KBM-7 (cell line): ENCODE measurements at places on chromosomes 4 and X.
A peak's percentile ranks its signal among the peaks of the same experiment; 100 is the strongest.

GRCh38 chrX:135340831-135341230, 31.6 kb downstream of the ETDC start:
- DNase-seq, result no peak

DNA sequence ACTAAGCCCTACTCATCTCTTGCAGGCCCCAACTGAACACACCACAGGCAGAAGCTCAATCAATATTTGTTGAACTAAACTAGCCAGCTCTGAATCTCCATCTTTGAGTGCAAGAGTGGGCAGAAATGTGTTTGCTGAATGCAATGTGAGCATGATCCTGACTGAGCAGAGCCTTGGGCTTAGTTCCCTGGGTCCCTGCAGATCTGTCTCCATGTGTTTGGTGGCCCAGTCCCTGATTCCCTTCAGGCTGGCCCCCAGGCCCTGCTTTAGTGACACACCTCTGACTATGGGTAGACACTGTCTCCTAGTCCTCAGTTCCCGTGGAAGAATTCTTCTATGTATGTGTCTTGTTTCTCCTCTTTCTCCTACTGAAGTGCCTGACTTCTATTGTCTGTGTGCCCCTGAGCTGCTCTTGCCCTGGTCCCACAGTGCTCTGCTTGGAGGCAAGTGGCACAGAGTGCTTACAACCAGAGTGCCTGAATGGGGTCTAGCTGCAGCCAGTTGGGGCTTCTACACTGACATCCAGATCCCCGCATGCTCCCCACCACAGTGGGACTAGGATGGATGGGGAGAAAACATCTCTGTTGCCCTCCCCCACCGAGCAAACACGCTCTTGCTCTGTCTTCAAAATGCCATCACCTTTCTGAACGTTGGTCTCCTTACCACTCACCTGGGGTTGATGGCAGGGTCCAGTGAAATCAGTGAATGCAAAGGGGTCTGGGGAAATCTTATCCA, 9.3 kb downstream of the PJA1 start:
- DNase-seq, result no peak

GRCh38 chr4:139973616-139974015, 180.4 kb downstream of the MAML3 start:
- DNase-seq, result no peak

DNA sequence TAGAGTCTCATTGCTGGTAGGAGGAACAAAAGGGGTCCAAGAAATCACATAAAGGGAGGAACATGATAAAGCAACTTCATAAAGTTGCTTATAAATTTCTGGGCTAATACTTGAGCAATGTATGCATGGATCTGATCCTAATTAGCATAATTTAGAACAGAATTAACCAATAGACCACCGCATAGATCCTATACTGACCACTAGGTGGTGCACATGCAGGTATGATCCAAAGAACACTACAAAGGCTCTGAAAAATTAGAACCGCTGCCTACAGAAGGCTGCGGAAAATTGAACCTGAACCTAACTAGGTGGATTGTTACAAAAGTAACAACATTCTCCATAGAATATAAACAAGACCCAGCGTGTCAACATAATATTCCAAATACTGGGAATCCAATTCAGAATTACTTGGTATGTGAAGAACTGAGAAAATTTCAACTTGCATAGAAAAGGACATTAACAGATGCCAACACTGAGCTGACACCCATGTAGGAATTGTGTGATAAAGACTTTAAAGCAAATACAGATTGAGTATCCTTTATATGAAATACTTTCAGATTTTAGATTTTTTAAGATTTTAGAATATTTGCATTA, 23.3 kb downstream of the BRCC3 start:
- peak; percentile 65 for DNase-seq

GRCh38 chr4:88033309-88033708, 25.9 kb downstream of the PKD2 start:
- peak; percentile 65 for DNase-seq

DNA sequence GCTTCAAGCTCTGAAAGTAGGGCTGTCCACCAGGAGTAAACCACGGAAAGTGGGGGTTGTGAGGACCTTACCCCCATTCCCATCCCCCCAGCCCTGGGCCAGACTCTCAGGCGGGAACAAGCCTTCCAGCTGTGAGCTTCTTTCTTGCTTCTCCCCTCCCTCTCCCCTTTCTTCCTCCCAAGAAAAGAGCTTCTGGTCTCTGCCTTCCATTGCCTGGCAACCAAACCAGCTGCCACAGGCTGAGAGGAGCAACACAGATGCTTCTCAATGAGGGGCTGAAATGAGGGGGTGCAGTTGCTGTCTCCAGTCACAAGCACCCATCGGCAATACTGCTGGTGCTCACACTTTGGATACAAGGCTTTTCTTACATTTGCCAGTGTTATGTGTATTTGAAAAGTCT, 72.5 kb downstream of the SLC16A2 start:
- no peak for DNase-seq

DNA sequence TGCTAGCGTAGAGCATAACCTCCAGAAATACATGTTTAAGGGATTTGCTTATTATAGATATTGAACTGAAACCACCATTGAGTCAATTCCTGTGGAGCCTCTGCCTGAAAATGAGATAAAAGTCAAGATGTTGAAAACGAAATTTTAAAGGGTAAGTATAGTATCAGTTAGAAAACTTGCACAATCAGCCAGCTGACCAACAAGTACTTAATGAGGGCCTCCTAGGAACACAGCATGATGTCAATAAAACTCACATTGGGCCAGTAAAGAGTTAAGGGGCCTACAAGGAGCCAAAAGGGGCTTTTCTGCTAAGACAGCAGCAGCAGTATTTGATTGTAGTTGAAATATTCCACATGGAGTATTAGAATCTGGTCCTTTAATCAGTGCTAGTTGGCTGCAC, 314.1 kb upstream of the PPARGC1A start:
- DNase-seq, result no peak

DNA sequence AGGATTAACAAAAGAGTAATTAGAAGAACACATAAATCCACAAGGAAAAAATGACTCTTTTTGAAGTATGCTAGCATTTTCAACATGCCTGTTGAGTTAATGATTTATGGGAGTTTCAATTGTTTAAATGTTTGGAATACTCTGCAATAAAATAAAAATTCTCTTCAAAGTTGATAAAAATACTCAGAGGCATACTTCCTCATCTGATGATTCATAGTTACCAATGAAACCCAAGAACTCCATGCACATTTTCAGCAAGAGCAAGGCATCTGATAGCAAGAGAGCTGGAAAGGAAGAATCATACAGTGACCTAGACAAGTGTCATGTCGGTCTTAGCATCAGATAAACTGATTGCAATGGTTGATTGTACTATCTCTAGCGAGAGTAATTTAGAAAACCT, 443.7 kb upstream of the ATOH1 start:
- DNase-seq, result no peak

DNA sequence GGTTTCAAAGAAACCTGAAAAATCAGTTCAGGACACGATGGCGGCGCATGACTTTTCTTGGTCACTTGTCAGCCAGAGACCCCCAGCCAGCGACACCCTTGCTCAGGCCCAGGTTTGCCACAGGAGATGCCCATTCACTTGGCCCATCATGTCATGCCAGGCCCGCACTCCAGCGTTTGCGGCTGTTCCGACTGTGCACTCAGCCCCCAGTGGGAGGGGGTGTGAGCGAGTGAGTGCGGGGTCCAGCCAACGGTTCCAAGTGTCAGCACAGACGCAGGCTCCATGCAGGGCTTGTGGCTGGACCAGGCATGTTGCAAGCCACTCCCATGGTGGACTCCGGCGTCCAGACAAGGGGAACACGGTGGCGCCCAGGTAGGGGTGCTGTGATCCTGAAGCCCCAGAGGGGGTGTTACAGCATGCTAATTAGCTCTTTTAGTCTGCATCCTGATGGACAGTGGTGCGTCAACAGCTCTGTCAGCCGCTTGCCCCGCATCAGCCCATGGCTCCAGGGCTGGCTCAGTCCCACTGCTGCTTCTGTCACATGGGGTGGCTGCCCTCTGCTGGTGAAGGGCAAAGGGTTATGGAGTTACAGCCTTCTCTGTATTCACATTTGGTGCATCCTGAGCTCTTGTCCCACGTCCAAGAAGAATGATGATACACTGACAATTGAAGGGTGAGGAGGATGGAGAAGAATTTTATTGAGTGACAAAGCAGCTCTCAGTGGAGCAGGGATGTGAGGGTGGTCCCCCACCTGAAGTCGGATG, 3.7 kb upstream of the MAEA start:
- DNase-seq, result peak; percentile 37

DNA sequence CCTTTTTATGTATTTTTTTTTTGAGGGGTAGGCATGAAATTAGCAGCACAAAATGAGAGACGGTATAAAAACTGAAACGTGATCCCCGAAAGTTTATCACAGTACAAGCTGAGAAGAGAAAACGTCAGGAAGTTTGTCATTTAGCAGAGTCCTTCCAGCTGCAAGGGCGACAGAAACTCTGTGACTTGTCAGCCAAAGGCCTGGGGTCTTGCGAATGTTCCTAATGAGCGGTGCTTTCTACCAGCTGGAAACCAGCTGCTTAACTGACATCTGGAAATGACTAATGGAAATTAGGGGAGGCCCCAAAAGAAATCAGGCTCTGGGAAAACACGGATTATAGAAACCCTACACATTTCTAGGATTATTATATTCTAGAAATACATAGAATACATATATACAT, 66.5 kb downstream of the CHRNA9 start:
- no peak for DNase-seq

DNA sequence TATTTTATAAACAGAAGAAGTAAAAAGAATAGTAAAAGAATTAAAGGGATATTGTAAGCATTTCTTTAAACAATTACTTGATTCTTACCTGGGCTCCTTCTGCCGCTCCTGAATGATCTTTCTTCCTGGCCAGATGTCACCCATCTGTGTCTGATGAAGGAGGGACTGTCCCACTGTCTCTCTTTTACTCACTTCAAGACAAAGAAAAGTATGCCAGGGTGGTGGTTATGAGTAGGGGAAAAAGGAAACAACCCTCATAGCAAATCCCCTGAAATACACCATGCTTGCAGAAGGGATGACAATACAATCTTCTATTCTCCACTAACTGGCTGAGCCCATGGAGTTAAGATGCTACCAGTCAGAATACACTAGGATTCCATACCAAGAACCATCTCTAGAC, 31.1 kb downstream of the SYTL4 start:
- no peak for DNase-seq

DNA sequence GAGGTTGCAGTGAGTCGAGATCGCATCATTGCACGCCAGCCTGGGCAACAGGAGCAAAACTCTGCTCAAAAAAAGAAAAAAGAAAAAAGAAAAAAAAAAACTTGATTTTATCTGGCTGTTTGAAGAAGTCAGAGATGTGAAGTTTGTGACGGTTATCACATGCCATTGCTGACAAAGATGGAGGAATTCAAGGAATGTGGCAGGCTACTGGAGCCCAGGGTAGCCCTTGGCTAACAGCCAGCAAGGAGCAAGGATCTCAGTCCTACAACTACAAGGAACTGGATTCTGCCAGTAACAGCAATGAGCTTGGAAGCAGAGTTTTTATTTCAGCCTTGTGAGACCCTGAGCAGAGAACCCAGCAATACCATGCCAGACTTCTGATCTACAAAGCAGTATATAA, 24.3 kb upstream of the TET2 start:
- no peak for DNase-seq

- DNase-seq, result no peak
Observed at GRCh38 chr4:47471064-47471463, 7.6 kb upstream of the COMMD8 start.

DNA sequence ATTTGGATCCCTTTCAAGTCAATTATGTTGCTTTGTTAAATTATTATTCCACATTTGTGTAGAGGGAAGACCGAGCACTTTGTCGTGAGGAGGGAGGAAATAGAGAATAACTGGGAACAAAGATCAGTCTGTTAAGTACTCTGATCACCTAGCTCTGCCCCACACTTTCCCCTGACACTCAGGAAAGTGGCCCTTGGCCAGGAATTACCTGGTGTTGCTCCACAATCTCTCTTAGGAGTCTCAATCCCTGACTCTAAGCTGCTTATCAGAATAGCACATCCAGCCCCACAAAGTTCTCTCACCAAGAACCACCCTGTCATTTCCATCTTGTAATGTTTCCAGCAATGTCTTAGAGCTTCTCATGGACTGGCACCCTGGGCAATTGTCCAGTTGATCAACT, 83.8 kb upstream of the BMPR1B start:
- DNase-seq, result no peak

DNA sequence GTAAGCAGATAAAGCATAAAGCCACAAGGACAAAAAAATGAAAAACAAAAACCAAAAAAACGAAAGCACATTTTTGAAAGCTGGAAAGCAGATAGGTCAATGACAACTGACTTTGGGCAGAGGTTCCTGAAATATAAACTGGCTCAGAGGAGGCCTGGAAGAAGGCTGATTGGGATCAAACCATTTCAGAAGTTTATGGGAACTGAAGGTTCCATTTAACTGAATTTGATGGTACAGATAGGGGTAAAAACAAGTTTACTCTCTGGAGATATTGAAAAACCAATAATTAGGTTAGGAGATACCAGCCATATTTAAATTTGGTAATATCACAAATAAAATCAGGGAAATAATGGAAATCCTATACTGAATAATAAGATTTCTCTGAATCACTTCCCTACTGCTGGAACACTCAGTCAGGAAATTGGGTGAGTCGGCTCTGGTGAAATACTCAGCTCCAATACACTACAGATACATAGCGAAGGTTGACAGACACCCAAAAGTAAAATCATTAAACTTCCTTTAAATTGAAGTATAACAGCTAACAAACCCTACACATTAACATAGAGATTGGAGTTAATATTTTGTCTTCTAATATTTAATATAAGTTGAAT, 1584.3 kb downstream of the STIM2 start:
- no peak for DNase-seq

- DNase-seq, result no peak
Observed at GRCh38 chr4:82362565-82362964, 11.2 kb downstream of the HNRNPD start.

GRCh38 chrX:48580662-48581061, 6.4 kb downstream of the RBM3 start:
- peak; percentile 41 for DNase-seq

- no peak for DNase-seq
Observed at GRCh38 chr4:116303736-116304188, 781.6 kb downstream of the TRAM1L1 start.

DNA sequence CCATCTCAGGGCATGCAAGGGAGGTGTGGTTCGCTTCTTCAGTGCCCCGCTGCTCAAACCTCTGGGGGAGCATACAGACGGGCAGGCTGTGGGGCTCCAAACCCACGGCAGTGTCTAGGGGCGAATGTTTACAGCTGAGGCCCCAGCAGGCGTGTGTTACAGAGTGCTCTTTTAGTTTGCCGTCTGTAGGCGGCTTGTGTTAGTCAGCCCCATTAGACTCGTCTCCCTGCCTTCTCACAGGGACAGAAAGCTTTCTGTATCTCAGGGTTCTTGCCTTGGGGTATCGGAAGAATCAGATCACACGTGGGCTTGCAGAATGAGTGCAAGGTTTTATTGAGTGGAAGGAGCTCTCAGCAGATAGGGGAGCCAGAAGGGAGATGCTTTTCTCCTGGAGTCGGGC, 10.6 kb downstream of the RS1 start:
- DNase-seq, result no peak
